ENCODE measurements at places on chromosomes 7 and 10.
A peak's percentile ranks its signal among the peaks of the same experiment; 100 is the strongest.

GRCh38 chr7:38052786-38053185 is 125.3 kb upstream of the STARD3NL start:
- DNase-seq = no peak

DNA sequence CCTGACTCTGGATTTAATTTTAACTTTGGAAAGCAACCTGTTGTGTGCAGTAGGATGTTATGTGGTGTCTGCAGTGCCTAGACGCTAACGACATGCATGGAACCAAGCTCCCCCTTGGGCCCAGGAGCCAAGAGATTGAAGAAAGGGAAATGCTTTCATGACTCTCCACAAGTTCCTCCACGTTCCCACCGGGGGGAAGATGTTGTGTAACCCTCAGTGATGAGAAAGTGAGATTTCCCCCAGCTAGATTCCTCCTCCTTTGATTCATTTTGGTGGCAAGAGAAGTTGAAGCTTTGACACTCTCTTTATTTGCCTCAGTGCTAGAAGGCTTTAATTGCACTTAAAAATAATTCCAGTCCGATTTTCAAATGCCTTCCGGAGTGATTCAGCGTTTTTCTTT is 157.9 kb upstream of the INSYN2A start:
- DNase-seq = no peak

DNA sequence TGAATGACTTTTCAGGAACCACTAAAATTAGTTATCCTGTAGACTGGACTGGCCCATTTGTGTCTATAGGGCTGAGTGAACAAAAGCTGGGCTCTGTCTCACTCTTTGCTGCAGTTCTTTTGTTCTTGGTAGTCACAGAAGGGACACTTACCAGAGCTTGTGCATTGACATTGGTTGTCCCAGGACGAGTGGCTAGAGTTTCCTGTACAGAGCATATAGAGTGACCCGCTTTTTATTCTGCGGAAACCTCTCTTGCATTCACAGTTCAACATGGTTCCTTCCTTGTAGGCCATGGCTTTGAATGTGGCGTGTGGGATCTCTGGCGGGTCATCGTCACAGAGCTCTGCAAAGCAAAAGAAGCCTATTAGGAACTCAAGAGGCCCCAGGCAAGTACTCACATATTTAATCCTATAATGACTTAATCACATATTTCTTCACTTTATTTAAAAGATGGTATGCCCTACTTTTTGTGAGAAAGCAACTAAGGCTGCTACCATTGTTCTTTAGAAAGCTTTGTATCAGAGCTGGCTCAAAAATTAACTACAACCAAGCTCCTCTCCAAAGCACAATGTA is 36.4 kb downstream of the IL2RA start:
- no peak for DNase-seq

- DNase-seq = peak; percentile 40
Measured at GRCh38 chr10:59240582-59241183, 64.2 kb downstream of the PHYHIPL start.
